ENCODE measurements at places on chromosomes 12 and 14.

DNA sequence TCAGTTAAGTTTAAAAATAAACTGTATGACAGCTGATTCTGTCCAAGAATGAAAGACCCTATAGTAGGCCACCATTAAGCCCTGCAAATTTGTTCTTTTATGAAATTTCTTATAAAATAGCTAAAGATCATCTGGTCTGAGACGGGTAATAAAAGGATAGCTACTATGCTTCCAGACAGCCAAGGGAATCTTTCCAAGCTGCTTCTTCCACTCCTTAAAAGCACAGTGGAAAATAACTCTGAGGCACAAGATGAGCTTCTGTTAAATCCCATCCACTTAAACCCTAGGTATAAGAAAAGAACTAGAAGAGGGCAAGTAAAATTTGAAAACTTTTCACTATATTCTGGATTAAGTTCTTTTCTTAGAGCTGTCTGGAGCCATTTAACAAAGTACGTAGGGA, 194.3 kb downstream of the CAPZA3 start:
- H3K27me3 ChIP-seq: no peaks in the 10 kb centered on the region
- no peak overlapping the region for H3K27ac ChIP-seq
- no peak for DNase-seq
- H3K4me1 ChIP-seq: no peaks in the 10 kb centered on the region
- no peaks in the 10 kb centered on the region for H3K36me3 ChIP-seq

- no peak overlapping the region for H3K4me3 ChIP-seq
- no peaks in the 10 kb centered on the region for H3K27me3 ChIP-seq
- H3K4me1 ChIP-seq: no peaks in the 10 kb centered on the region
- H3K27ac ChIP-seq: no peak overlapping the region
- no peaks in the 10 kb centered on the region for H3K36me3 ChIP-seq
Measured at GRCh38 chr14:59254146-59254910, 65.9 kb downstream of the DAAM1 start.

DNA sequence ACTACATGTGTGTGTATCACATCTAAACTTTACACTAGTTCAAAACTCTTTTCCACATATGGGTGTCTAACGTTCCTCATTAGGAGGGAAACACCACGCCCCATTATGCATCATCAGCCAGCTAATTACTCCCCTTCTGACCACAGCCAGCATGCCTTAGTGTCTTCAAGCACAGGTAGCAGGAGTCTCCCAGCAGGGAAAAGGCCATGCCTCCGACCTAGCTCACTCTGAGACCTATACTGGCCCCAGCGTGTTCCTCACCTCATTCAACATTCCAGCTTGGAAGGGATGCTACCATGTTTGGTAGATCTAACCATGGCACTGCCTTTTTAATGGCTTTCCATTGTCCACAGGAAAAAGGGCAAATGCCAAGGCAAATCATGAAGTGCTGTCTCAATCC, 66.1 kb upstream of the PRB2 start:
- H3K4me3 ChIP-seq: no peak overlapping the region
- no peaks in the 10 kb centered on the region for H3K27me3 ChIP-seq
- DNase-seq: no peak
- no peaks in the 10 kb centered on the region for H3K36me3 ChIP-seq
- H3K4me1 ChIP-seq: no peaks in the 10 kb centered on the region
- H3K27ac ChIP-seq: no peak overlapping the region

DNA sequence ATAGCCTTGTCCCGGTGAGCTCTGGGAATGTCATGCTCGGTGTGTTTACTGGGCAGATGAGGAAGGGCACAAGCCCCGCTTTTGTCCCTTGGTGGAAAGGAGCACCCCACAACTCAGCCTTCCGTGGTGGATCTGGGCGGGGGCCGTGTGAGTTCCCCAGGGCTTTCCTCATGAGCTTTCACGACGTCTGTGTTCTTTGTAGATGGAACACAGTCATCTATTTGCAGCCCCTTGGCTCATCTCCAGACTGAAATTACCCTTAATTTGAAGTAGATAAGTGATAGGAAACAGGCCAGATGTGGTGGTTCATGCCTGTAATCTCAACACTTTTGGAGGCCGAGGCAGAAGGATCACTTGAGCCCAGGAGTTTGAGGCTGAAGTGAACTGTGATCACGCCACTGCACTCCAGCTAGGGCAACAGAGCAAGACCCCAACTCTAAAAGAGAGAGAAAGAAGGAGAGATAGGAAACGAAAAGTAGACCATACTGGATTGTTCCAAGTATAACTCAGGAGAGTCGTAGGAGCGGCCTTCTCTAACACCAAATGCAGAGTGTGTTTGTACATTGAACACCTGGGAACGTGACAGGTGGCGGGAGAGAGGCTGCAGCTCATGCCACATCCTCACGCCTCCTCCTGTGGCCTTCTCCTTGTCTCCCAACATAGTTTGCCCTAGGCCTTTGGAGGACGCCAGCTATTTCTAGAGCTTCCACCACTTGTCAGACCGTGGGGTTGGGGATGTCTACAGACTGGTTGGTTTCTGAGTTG, 8.8 kb downstream of the P2RX4 start:
- H3K27ac ChIP-seq: no peak overlapping the region
- no peaks in the 10 kb centered on the region for H3K27me3 ChIP-seq
- no peak for DNase-seq
- no peak overlapping the region for H3K4me3 ChIP-seq
- peaks cover 15% of the 10 kb centered on the region for H3K4me1 ChIP-seq

DNA sequence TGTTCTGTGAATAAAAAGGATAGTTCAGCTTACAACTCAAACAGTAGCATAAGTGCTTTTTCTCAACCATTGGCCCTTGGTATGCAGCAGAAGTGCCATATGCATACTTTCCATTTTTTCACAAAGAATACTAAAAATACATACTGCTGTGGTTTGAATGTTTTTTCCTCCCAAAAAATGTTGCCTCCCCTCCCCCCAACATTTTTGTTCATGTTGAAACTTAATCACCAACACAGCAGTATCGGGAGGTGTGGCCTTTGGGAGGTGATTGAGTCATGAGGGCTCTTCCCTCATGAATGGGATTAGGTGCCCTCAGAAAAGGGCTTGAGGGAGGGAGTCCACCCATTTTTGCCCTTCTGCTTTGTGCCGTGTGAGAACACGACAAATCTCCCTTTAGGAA, 198.6 kb downstream of the ESR2 start:
- no peak overlapping the region for H3K27ac ChIP-seq
- peaks cover 64% of the 10 kb centered on the region for H3K36me3 ChIP-seq
- no peak for DNase-seq

GRCh38 chr14:101047326-101047725, 143.8 kb upstream of the RTL1 start:
- no peak for DNase-seq
- H3K27me3 ChIP-seq: peaks cover 4% of the 10 kb centered on the region
- no peak overlapping the region for H3K4me3 ChIP-seq
- no peaks in the 10 kb centered on the region for H3K36me3 ChIP-seq

GRCh38 chr12:113244047-113244460, 22.8 kb downstream of the TPCN1 start:
- H3K27me3 ChIP-seq: no peaks in the 10 kb centered on the region
- H3K4me3 ChIP-seq: no peak overlapping the region
- no peak overlapping the region for H3K27ac ChIP-seq
- H3K36me3 ChIP-seq: peaks cover 31% of the 10 kb centered on the region
- no peaks in the 10 kb centered on the region for H3K4me1 ChIP-seq

DNA sequence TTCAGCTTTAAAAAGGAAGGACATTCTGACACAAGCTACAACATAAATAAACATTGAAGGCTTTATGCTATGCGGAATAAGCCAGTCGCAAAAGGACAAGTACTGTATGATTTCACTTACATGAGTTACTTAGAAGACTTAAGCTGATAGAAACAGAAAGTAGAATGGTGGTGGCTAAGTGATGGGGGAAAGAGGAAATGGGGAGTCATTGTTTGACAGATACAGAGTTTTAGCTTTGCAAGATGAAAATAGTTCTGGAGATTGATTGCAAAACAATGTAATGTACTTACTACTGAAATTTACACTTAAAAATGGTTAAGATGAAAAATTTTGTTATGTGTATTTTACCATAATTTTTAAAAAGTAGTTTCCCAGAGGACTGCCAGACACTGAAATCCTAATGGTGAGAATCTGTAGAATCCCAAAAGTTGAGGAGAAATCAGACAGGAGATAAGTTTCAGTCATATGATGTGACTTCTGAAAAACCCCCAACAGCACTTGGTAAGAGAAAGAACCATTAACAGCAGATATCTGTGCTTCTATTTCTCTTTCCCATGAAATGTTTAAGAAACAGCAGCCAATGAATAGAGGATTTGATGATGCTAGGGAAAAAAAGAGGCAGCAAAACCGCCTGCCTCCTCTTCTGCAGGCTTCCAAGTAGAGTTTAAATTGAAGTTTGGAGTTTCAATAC, 16.6 kb upstream of the CLEC2A start:
- H3K36me3 ChIP-seq: no peaks in the 10 kb centered on the region
- DNase-seq: no peak
- H3K27ac ChIP-seq: no peak overlapping the region

DNA sequence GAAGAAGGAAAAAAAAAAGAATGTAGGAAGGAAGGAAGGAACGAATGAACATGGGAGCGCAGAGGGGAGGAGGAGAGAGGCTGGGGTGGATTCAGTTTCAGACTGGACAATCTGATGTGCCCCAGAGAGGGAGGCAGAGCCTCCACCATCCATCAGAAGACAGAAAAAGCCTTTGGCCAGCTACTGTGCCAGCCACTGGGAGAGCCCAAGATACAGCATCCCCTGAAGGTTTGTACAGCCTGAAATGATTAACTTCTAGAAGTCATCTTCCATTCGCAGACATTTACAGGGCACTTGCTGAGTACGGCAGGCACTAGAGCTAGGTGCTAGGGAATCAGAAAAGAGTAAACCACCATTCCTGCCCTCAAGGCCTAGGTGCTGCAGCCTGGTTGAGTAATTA, 9.0 kb downstream of the PLEKHG6 start:
- no peak for DNase-seq
- H3K27me3 ChIP-seq: no peaks in the 10 kb centered on the region
- no peak overlapping the region for H3K27ac ChIP-seq
- H3K4me1 ChIP-seq: peaks cover 24% of the 10 kb centered on the region
- no peak overlapping the region for H3K4me3 ChIP-seq
- H3K36me3 ChIP-seq: no peaks in the 10 kb centered on the region

GRCh38 chr12:49296034-49296835, 1.3 kb downstream of the PRPH start:
- H3K27me3 ChIP-seq: peaks cover 43% of the 10 kb centered on the region
- peak overlapping the region; percentile 48 for H3K4me3 ChIP-seq
- no peaks in the 10 kb centered on the region for H3K36me3 ChIP-seq
- DNase-seq: peak; percentile 48
- H3K27ac ChIP-seq: no peak overlapping the region

GRCh38 chr12:75727577-75727976, 216.2 kb upstream of the KRR1 start:
- no peak for DNase-seq
- H3K4me3 ChIP-seq: no peak overlapping the region
- no peaks in the 10 kb centered on the region for H3K36me3 ChIP-seq
- H3K27ac ChIP-seq: no peak overlapping the region
- H3K27me3 ChIP-seq: no peaks in the 10 kb centered on the region
- no peaks in the 10 kb centered on the region for H3K4me1 ChIP-seq

DNA sequence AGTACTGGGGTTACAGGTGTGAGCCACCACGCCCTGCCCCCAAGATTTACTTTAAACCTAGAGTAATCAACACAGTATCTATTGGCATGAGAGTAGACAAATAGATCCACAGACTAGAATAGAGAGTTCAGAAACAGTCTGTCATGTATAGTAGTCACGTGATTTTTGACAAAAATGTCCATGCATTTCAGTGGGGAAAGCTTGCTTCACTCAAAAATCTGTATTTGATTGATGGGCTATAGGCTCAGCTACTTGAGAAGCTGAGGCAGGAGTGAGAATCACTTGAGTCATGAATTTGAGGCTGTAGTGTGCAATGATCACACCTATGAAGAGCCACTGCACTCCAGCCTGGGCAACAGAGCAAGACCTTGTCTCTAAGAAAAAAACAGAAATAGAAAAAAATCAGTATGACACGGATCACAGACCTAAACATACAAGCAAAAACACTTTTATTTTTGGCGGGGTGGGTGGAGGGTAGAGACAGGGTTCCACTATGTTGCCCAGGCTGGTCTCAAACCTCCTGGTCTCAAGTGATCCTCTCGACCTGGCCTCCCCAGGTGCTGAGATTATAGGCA, 7.6 kb upstream of the ORAI1 start:
- no peak for DNase-seq
- H3K27me3 ChIP-seq: no peaks in the 10 kb centered on the region
- H3K27ac ChIP-seq: no peak overlapping the region
- no peaks in the 10 kb centered on the region for H3K36me3 ChIP-seq
- H3K4me1 ChIP-seq: no peaks in the 10 kb centered on the region

GRCh38 chr12:54032627-54033100, at the start of gene HOXC5:
Gene HOXC5, plus strand, starts transcription at chr12:54033050. Its CDS starts 73 bp downstream, at chr12:54033123.
- no peak within 1 kb of the TSS for H3K4me3 ChIP-seq
- peaks cover 81% of the 10 kb centered on the region for H3K27me3 ChIP-seq
- H3K4me1 ChIP-seq: peaks cover 20% of the 10 kb centered on the region
- H3K27ac ChIP-seq: no peak within 1 kb of the TSS
- H3K36me3 ChIP-seq: no peaks in the 10 kb centered on the region

DNA sequence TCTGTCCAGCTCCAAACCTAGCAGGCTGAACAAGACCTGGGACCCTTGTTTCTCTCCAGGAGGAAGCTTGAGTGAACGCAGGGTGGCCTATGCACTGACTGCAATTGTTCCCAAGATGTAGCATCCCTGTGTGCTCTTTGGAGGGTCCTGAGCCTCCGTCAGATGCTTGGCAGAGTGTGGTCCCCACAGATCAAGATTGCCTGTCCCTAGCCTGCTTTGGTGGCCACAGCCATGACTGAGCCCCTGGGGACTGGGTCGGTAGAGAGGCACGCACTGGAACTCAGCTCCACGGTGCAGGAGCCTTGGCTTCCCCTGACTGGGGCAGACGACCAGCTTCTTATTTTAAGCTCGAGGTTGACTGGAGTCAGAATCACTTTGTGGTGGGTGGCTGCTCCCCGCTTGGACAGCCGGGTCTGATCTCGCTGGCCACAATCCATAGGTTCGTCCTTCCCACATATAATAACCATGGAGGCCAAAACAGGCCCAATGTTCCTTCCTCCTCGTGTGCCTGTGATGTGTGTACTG, 97.8 kb downstream of the LGMN start:
- peaks cover 60% of the 10 kb centered on the region for H3K4me1 ChIP-seq
- peaks cover 1% of the 10 kb centered on the region for H3K36me3 ChIP-seq
- DNase-seq: no peak

- no peaks in the 10 kb centered on the region for H3K27me3 ChIP-seq
- no peaks in the 10 kb centered on the region for H3K4me1 ChIP-seq
- no peak overlapping the region for H3K27ac ChIP-seq
- no peak overlapping the region for H3K4me3 ChIP-seq
- no peak for DNase-seq
Measured at GRCh38 chr12:69837191-69837590, 12.2 kb downstream of the MYRFL start.

DNA sequence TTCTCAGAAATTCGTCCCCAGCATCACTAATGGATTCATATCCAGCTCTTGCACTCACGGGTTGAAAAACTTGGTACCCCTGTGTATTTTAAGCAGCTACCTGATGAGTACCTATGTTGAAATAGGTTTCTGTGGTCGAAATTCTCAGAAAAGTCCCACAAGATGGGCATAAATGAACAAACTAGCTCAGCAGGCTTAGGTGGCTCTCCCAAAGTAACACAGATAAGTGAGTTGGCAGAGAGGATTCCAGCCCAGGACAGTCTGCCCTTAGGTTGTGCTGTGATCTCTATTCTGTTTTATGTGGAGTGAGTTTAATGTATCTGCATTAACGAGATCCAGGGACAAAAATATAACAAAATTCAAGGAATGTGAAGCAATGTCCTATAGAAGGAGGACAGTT, 92.3 kb downstream of the RGS6 start:
- no peak overlapping the region for H3K27ac ChIP-seq
- no peak for DNase-seq
- no peaks in the 10 kb centered on the region for H3K4me1 ChIP-seq
- H3K27me3 ChIP-seq: no peaks in the 10 kb centered on the region
- no peak overlapping the region for H3K4me3 ChIP-seq

Measured in effector memory CD4-positive, alpha-beta T cell (primary cell).